ENCODE measurements at places on chromosomes 6 and 20.

DNA sequence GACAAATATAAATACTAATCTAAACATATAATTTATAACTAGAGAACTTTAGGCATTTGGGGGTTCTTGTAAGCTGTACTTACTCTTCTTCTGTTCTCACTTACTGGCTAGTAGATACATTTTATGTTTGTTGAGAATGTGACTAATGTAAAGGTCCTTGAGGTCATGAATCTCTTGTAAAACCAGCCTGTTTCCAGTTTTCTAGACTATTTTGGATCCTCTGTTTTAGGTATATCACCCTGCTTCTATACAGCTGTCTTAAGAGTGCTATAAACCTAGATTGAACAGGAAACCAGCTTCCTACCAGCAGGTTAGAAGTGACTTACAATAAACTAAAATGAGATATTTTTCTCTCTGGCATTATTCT, 134.2 kb downstream of the PLCB4 start:
- DNase-seq: no peak

- no peak for DNase-seq
Observed at GRCh38 chr6:158772851-158773371, 46.3 kb downstream of the EZR start.

- DNase-seq: no peak
Observed at GRCh38 chr20:61217848-61218247, 34.2 kb upstream of the CDH4 start.

- no peak for DNase-seq
Observed at GRCh38 chr6:38708496-38708895, 5.6 kb upstream of the GLO1 start.

DNA sequence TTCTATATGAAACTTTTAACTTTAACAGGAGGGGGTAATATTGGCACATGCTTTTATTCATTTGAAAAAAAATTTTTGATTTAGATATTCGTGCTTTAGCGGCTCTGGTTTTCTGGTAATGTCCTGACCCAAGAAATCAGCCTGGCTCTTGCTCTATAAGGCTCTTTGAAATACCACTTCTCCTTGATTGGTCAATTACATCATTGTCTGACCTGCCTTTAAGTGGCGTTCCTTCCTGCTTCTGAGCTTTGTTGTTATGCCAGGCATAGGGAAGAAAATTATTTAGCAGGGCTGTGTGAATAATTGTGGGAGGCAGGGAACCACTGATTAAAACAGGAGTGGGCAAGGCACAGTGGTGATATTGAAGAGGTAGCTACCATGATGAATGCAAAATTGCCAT, 3.9 kb downstream of the RNF144B start:
- no peak for DNase-seq

- no peak for DNase-seq
Observed at GRCh38 chr6:105867277-105867676, 218.9 kb upstream of the PRDM1 start.

GRCh38 chr20:39706184-39706663, 744.1 kb downstream of the DHX35 start:
- peak; percentile 16 for DNase-seq

DNA sequence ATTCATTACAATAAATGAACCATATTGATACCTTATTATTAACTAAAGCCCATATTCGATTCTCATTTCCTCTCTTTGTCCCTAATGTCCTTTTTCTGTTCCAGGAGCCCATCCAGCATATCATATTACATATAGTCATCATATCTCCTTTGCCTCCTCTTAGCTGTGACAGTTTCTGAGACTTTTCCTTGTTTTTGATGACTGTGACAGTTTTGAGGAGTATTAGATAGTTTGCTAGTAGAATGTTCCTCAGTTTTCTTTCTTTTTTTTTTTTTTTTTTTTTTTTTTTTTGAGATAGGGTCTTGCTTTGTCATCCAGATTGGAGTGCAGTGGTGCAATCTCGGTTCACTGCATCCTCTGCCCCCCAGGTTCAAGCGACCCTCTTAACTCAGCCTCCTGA, 61.6 kb downstream of the TIAM2 start:
- no peak for DNase-seq

GRCh38 chr6:71349395-71349794, 60.8 kb downstream of the OGFRL1 start:
- DNase-seq: no peak

DNA sequence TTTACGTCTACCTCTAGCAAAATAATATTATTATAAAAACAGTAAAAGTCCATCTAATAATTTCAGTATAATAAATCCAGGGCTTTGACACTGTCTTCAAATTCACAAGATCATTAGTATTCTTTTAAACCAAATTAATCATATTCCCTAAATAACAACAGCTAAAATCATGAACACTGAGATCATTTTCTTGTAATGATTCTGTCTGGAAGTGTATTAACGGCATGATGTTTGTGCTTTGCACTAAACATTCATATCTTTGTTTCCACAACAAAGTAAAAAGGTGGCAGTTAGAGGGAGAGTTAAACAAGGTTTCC, 18.8 kb downstream of the HIVEP2 start:
- DNase-seq: no peak

- no peak for DNase-seq
Observed at GRCh38 chr6:89729818-89730217, 89.8 kb downstream of the MDN1 start.

GRCh38 chr20:51275181-51275580, 252.3 kb upstream of the KCNG1 start:
- no peak for DNase-seq

DNA sequence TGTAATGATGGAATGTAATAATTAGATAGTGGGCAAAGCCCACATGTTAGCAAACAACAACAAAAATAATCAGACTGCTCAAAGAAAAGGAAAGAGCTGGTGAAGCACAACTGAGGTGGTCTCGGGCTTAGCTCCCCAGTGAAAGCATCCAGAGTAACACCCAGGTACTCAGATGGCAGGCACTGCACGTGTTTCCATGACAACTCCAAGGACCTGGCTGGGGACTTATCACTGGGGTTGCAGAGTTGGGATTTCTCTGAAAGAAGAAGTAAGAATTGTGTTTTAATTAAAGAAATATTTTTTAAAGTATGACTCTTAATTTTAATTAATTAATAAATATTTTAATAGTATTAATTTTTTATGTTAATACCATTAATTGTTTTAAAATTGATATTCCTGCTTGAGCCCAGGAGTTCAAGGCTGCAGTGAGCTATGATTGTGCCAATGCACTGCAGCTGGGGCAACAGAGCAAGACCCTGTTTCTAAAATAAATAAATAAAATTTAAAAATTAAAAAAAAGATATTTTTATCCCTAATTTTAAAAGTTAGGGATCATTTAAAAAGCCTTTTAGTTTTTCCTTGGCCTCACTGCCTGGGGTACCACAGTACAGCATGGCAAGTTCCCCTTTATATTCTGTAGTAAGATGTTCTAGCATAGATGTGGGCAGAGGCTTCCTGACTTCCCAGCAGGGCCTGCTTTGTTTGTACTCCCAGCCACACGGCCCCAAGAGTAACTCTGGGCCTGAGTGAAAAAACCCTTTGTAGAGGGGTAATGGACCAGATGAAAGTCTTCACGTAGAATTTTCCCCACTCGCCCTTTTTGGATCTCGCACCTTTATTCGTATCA, 42.2 kb upstream of the UST start:
- no peak for DNase-seq

- DNase-seq: no peak
Observed at GRCh38 chr6:11356404-11357155, 124.1 kb upstream of the NEDD9 start.

DNA sequence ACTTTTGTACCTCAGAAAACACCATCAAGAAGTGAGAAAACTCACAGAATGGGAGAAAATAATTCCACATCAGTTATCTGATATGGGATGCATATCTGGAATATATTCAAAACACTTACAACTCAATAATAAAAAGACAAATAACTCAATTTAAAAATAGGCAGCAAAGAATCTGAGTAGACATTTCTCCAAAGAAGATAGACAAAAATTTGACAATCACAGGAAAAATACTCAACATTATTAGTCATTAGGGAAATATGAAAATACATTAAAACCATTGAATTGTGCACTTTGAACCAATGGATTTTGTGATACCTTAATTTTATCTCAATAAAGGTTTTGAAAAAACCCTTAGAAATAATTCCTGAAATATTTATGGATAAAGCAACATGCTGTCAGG, 36.9 kb upstream of the STMND1 start:
- DNase-seq: no peak

- DNase-seq: no peak
Observed at GRCh38 chr6:52590152-52590891, 13.5 kb upstream of the TRAM2 start.

DNA sequence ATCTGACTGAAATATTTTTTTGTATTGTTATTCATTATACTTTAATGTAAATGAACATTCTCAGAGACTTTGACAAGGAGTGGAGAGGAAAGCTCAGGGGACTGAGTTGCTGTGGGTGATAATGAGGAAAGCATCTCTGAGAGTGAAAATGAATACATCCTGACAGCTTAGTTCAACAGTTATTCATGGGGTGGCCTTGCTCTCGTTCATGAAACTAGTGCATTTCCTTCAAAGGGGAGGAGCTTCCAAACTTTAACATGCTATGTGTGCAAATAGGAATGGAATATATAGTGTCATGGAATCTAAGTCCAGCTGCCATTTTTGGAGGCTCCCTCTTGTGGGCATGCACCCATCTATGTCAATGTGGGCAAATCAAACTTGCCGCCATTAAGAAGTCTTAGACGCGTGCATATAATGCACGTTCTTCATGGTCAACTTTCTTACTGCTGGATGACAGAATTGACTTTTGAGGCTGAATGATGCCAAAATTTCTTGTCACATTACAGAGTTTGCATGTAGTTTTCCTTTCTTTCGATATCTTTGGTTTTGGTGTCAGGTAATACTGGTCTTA, 124.3 kb upstream of the TMEM170B start:
- no peak for DNase-seq

DNA sequence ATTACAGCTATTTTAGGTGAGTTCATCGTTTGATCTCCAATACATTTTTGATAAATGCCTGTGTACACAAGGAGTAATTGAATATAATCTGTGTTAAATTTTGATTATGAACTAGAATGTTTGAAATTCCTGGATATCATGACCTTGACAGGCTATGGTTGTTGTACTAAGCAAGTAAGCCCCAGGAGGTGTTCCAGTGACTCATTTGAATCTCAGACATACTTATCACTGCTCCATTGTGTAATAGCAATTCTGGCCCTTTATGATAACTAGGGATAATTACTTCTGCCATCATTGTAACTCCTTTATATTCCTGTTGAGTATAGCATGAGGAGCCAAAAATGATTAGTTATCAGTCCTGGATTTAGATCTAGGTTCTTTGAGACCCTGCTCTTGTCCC, 1424.6 kb upstream of the ADGRB3 start:
- no peak for DNase-seq

DNA sequence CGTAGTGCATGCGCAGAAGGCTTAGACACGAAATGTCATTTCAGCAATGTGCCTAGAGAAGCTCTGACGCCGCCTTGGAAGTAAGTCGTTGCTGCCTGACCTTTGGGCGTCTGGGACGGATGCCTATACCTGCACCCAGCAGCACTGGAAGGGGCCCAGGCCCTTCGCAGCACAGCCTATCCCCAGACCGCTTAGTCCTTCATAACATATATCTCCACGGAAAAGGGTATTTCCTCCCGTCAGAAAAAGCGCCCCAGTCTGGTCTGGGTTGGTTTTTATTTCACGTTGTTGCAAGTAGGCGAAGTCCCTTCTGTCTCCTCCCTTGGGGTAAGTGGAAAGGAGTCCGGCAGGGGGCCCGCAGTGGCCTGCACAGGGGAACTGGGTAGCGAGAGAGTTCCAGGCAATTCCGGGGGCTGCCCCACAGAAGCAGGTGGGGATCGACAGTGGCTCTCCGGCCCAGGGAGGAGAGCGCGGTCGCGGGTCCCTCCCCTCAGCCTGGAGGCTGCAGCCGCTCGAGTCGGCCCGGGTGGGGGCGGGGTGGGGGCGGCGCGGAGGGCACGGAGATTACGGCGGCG, 559 bp upstream of the EYA4 start:
- DNase-seq: no peak

DNA sequence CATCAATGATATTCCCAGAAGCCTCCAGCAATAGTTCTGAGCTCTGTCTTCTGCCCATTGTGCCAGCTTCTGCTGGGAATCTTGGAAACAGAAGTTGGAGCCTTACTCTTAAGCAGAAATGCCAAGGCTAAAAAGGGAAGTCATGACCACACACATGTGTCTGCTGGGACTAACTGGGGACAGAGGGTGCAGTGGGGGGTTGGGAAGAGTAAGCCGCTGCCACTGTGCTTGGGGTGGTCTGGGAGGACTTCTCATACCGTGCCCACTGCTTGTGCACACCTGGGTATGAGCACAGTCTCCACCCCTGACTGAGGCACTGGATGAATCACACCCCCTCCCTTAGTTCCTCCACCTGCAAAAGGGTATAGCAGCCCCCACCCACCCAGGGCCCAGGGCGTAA, 90.7 kb downstream of the CDC5L start:
- DNase-seq: no peak

GRCh38 chr20:9424551-9424950, 89.8 kb upstream of the LAMP5 start:
- DNase-seq: no peak

- DNase-seq: no peak
Observed at GRCh38 chr20:32964575-32964974, 39.7 kb downstream of the SUN5 start.

GRCh38 chr6:142420802-142421201, 119.0 kb downstream of the ADGRG6 start:
- DNase-seq: no peak

Measured in fibroblast of skin of left quadriceps (primary cell).